Stimulated activated CD4-positive, alpha-beta T cell treated with anti-CD3 and anti-CD28 coated beads, Interleukin-15, amount 100 ng/mL, for 1 hour (primary cell): ENCODE measurements at places on chromosomes 6 and 20.
A peak's percentile ranks its signal among the peaks of the same experiment; 100 is the strongest.

DNA sequence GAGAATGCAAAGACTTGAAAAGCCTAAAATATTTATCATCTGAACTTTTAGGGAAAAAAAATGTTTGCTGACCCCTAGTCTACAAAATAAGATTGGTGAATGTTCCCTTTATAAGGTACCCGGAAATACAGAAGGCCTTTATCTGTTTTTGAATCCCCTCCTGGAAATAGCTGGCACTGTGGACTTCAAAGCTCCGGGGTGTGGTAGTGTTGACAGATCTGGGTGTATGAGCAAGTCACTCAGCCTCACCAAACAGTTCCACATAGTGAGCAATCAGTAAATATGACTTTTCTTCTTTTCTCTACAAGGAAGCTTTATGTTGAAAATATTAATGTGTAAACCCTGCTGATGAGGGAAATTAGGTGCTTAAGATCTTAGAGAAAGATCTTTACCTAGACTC is 29.2 kb upstream of the HTR1B start:
- no peak for DNase-seq

DNA sequence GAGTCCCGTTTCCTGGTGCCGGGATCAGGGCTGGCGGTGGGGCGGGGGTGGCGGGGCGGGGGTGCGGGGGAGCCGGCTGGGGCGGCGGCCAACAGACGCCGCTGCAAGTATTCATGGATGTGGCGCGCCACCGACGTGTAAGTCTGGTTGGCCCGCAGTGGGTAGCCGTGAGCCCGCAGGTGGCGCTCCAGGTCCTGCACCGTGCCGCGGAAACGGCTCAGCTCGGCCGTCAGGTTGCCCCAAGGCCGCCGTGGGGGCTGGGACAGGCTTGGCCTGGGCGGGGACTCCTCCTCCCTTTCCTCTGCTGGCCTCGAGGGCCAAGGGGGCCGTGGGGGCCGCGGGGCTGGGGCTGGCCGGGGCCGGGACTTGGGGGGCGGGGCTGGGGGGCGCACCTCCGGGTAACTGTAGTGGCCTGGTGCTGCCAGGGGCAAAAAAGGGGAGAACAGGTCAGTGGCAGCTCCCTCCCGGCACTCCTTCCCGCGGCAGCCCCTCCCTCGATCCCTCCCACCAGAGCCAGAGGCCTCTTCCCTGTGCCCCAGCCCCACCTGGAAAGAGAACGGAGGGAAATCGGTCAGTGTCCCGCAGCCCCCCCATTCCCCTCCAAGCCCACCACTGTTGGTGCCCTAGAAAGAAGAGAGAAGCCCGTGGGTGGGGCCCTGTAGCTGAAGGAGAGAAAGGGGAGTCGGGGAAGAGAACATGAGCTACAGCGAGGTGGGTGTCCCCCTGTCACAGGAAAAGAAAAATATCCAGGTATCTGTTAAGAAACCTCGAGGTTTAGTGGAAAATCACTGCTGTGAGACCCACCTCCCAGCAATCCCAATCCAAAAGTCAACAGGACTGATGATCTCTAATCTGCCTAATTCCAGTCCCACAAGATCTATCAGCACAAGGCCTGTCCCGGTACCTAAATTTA is 21.3 kb downstream of the TNXB start:
- peak; percentile 45 for DNase-seq

GRCh38 chr6:14260839-14261238 is 143.3 kb downstream of the CD83 start:
- DNase-seq, result no peak

GRCh38 chr6:37534893-37535292 is 35.2 kb upstream of the CCDC167 start:
- no peak for DNase-seq

DNA sequence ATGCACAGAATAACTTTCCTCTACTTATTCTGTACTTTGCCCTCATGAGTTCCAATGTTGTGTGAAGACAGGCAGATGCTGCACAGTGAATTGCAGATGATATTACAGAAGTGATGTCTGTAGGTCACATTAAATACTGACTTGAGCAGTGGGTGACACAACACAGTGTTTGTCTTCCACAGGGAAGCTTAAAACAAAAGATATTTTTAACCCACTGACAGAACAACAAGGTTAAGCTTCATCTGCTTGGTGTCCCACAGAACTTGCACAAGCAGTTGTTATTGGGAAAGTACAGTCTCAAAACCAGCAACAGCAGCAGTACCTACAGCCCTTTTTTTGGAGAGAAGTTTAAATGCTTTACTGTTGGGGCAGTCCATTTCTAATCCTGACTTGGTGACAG is 10.5 kb downstream of the SUMO4 start:
- DNase-seq, result no peak
